SK-N-DZ (cell line): ENCODE measurements at places on chromosomes 13 and 19.

DNA sequence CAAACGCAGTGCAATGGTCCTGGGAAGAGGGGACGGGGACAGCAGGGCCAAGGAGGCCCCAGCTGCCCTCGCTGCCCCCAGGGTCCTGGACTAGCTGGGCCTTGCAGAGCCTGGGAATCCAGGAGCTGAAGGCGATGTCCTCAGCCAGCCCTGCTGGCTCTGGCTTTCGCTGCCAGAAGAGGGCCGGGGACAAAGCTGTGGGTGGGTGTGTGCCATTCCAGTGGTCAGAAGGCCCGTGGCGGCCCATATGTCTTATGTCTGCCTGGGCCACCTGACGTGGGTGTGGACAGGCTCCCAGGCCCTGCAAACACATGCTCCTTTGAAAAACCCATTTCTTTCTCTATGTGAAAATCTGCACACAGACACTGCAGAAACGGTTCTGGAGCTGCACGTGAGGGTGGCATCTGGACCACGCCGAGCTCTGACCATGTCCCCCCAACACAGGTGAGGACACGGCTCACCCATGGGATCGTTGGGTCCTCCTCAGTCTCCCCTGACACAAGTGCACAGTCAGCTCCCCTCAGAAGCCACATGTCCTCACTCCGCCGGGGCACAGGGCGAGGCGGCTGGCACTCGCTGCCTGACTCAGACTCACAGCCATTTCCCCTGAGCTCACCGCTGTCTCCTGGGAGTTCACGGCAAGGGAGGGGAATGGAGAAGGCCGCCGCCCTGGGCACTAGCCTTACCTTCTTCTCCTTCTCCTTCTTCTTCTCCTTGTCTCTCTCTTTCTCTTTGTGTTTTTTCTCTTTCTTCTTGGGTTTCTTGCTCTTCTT, 16.9 kb downstream of the IZUMO4 start:
- DNase-seq = no peak

DNA sequence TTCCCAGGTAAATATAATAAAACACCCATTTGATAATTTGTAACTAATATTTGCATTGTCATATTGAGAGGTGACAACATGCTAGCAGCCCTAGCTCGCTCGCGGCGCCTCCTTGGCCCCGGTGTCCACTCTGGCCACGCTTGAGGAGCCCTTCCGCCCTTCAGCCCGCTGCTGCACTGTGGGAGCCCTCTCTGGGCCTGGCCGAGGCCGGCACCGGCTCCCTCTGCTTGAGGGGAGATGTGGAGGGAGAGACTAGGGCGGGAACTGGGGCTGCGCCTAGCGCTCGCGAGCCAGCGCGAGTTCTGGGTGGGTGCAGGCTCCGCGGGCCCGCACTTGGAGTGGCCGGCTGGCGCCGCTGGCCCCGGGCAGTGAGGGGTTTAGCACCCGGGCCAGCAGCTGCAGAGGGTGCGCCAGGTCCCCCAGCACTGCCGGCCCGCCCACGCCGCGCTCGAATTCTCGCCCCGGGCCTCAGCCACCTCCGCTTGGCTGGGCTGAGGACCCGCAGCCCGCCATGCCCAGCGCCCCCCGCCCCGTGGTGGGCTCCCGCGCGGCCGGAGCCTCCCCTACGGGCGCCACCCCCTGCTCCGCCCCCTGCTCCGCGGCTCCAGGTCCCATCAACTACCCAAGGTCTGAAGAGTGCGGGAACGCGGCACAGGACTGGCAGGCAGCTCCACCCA, 594.4 kb downstream of the SLITRK6 start:
- no peak for DNase-seq

DNA sequence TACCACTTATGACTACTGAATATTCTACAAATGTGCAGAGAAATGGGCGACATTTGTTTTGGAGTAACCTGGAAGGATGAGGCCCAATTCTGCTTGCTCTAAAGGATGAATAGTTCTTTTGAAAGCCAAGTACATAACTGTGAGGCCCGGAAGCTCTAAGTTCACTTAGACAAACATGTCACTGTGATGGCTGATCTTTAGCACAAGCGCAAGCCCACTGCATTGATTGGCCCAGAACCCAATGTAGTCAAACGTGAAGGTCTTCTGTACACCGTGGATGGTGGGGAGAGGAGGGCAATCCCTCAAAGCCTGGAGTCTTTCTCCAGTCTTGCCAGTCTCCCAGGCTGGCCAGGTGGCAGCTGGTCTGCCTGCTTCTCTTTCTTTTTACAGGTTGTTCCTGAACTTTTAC, 139.6 kb downstream of the RFC3 start:
- no peak for DNase-seq

DNA sequence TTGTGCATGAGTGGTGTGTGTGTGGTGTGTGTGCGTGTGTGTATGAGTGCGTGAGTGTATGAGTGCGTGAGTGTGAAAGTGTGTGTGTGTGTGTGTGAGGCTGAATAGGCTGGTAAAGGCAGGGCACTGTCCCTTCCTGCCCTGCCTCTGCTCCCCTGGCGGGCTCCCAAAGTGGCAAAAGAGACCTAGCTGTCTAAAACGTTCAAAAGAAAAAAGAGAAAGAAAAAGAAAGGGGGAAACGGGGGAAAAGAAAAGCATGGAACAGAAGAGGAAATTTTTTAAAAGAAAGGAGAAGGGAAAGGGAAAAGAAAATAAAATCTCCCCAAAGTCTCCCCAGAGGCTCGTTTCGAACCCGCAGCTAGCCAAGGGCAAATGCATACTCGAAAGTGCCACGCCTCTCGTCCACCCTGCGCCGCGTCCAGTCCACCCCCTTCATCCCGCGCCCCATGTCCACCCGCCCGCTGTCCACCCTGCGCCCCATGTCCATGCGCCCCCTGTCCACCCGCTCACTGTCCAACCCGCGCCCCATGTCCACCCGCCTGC, 37.0 kb upstream of the FLT1 start:
- DNase-seq = no peak

DNA sequence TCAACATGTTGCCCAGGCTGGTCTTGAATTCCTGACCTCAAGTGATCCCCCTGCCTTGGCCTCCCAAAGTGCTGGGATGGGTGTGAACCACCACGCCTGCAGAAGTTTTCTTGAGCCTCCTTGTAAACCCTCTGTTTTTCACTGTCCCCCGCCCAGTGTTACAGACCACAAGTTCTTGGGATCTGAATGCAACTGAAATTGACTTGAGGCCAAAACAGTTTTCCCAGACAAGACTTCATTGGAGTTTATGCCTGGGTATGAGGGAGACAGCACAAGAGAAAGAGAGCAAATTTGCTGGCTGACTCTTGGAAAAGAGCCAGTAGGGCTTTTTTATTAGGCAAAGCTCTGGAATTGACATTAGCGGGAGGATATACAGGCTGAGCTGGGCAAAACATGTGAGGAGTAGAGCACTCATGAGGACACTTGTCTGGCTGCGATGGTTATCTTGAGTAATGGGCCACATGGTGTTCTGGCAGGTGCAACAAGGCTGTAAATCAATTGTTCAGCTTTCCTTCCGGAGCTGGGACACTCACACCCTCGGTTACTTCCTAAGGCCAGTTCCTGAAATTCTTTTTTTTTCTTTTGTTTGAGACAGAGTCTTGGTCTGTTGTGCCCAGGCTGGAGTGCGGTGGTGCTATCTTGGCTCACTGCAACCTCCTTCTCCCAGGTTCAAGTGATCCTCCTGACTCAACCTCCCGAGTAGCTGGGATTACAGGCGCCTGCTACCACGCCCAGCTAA, 12.7 kb upstream of the HNRNPL start:
- DNase-seq = peak; percentile 97

GRCh38 chr13:113018676-113019465, 49.9 kb downstream of the MCF2L start:
- DNase-seq = no peak

DNA sequence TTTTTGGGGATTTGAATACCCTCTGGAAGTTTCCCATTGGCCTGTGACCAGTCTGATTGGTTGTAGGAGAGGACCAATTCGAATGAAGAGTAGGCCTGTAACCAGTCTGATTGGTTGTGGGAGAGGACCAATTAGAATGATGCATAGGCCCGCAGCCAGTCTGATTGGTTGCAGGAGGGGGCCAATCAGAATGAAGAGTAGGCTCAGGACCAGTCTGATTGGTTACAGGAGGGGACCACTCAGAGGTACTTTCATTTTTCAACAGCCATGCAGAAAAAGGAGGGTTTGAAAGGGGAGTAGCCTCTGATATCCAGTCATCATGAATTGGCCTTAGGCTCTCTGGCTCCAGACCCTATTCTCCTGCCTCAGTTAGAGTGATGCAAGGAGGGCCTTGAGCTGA, 30.4 kb upstream of the SLC1A5 start:
- DNase-seq = no peak

GRCh38 chr13:46565808-46566750, 13.1 kb downstream of the LRCH1 start:
- no peak for DNase-seq

DNA sequence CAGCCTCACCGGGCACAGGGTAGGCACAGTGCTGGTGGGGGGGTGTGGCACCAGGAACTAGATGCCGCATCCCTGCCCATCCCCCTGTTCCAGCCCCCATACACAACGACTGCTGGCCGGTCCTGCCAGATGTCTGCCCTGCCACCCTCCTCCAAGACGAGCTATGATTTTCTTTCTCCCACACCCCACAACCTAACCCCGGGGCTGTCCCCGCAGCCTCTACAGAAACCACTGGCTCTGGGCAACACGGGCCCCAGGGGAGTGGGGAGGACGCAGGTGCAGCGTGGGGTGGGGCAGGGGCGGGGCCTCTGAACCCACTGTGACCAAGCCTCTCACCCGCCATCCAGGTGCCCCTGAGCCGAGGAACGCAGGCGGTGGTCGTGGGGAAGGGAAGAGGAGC, 15.5 kb downstream of the PGLS start:
- no peak for DNase-seq

DNA sequence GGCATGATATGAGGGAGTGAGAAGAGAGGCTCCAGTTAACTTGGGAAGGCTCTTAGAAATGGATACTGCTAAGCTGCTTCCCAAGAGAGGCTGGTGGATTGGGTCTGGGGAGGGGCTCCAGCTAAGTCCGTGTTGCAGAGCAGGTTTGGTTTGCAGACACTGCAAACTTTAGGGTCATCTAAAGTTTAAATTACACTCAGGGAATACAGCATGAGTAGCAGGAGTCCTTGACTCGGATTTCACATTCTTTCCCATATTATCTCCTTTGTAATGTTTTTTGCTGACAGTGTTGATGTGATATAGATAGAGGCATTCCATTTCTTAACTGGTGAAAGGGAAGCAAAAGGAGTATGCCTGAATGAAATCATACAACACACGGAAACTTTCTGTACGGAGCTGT, 31.9 kb downstream of the SGCG start:
- DNase-seq = peak; percentile 2

DNA sequence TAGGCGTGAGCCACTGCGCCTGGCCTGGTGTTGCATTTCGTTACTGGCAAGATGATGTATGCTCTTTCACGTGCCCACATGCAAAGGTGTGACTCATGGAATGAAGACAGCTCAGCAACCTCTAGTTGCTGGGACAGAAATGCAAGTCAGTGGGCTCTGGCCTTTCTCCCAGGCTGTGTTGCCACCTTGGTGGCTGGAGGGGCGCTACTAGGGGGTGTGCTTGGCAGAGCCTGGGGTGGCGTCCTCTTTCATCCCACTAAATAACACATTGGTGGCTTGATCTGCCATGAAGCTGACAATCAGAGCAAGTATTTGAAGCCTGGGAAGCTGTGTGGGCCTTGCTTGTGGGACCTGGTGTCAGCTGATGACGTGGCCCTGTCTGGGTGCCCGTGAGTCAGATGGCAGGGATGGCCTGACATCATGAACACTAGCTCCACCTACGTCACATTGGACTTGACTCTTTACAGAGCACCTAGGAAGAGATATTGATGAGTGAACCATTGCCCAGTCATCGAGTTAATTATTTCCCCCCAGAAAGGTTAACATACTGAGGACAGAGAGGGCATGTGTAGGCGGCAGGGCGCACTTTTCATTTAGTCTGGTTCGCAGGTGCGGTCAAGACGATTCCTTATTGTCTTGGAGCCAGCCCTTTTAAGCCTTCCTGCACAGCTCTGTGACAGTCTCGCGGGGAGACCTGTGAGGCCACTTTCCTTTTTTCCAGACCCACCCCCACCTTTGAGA, 154.2 kb downstream of the TM9SF2 start:
- DNase-seq = no peak

GRCh38 chr13:52892925-52893324, 44.5 kb upstream of the PCDH8 start:
- DNase-seq = no peak

GRCh38 chr19:5156231-5156986, 184.2 kb downstream of the PTPRS start:
- DNase-seq = peak; percentile 39

DNA sequence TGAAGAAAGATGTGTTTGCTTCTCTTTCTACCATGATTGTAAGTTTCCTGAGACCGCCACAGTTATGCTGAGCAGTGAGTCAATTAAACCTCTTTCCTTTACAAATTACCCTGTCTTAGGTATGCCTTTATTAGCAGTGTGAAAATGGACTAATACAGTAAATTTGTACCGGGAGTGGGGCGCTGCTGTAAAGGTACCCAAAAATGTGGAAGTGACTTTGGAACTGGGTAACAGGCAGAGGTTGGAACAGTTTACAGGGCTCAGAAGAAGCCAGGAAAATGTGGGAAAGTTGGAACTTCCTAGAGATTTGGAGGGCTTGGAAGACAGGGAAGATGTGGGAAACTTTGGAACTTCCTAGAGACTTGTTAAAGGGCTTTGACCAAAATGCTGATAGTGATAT, 9.2 kb upstream of the PDS5B start:
- DNase-seq = no peak

- no peak for DNase-seq
These were observed 509.9 kb upstream of the GPC6 start for GRCh38 chr13:92716749-92717148.

DNA sequence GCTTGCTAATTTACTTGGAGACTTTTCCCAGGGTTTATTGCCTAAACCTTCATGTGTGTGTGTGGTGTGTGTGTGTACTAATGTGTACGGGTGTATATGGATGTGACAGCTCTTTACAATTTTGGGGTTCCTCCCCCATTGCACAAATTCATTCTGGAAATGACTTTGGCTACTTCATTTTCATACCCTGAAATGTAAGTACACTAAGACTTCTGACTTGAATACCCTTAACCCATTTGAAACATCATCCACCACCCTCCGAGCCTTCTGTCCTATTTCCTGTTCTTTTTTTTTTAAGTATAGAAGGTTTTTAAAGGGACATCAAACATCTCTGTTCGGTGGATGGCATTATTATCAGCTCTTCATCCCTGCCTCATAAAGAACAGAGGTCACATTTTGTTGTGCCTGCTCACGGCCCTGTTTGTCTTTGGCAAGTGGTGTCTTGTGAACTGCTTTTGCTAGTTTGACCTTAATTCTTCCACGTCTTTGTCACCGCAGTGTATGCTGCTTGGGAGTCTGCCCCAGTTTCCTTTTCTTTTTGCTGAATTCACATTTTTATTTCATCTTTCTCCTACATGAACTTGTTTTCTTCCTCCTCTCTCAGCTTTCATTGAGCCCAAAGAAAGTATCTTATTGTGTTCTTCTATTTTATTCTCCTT, 228.3 kb downstream of the FOXO1 start:
- no peak for DNase-seq

GRCh38 chr19:48967346-48968178, 2.5 kb downstream of the FTL start:
- DNase-seq = no peak

DNA sequence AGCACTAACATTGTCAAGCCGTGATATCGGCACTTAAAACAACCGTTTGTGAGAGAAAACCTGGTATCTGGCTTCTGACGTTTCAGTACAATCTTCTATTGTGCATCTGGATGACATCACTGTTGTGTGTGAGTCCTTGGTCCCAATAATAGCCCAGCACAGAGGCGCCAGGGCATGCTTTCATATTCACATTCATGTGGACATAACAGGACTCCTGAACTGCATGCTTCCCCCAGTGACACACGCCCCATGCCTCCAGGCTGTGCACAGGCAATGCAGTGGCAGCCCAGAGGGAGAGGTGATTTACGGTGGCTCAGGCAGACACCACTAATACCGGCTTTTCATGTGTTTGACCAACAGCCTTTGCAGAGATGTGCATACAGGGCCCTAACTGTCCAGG, 58.1 kb downstream of the MRPL57 start:
- peak; percentile 23 for DNase-seq
